ENCODE measurements at places on chromosomes 5 and 9.

DNA sequence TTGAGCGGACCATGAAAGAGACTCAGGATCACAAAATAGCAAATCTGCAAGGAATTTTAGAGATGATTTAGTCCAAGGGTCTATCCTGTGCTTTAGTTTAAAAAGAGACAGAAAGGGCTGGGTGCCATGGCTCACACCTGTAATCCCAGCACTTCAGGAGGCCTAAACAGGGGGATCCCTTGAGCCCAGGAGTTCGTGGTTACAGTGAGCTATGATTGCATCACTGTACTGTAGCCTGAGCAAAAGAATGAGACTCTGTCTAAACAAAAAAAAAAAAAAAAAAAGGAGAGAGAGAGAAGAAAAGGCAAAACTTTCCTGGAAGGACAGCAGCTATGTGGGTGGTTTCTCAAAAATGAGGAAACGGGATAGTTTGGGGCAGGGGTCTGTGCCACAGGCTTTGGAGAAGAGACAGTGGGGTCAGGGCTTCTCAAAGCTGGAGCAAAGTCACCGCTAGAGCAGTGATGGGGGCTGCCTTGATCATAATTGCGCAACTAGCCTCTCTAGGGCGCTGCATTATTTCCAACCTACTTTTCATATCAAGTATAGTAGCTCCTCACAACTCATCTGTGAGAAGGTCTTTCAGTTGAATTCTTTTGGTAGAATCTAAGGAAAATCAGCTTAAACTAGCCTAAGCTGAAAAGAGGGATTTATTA lies 8.5 kb upstream of the ANKH start:
- no peak for DNase-seq

GRCh38 chr5:134406390-134406789 lies 5.3 kb downstream of the CDKN2AIPNL start:
- no peak for DNase-seq

- DNase-seq, result no peak
These were observed 24.1 kb upstream of the VLDLR start for GRCh38 chr9:2597483-2597882.

- DNase-seq, result no peak
These were observed 12.2 kb downstream of the MEGF9 start for GRCh38 chr9:120702075-120702474.

DNA sequence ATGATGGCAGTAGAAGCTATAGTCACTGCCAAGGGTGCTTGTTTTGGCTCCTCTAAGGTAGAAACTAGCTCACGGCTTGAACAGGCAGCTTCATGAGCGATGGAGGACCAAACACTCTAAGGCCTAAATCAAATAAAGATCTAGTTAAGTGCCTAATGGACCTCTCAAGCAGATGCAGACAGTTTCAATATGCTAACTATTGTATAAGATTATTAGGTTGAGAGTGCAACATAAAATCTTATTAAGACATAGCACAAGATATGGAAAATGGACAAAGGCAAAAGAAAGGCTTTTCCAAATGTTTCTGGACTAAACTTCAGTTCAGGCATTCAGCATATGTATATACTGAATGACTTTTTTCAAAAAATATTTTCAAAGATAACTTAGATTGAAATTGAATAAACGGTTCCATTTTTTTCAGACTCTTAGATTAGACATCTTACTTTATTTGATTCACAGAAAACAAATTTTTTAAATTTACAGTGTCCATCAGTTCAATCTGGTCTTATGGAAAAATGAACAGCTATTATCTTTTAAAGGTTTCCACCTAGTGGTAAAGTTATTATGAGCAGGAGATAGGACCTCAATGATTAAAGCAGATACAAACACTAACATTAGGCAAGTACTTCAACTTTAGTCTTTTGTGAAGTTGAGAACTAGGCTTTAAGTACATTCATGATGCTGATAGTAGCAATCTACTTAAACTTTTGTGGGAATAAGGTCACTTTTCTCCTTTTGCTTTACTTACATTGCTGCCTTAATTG lies 1167.7 kb downstream of the MAT2B start:
- DNase-seq, result no peak

DNA sequence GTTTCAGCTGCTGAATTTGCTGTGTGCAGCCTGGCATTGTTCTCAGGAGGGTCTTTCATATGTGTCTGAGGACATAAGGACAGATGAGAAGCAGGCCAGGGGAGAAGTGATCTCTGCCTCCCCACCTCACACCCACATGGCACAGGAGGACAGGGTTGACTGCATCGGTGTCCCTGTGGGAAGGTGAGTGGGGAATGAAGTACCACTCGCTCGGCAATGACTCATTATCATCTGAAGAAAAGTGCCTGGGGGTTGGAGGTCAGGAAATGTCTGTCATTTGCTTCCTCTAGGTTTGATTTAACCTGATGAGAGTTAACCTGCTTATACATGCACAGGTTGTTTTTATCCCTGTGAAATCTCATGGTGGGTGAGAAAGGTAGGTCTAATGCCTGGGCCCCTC lies 195.0 kb downstream of the GADD45G start:
- DNase-seq, result no peak

DNA sequence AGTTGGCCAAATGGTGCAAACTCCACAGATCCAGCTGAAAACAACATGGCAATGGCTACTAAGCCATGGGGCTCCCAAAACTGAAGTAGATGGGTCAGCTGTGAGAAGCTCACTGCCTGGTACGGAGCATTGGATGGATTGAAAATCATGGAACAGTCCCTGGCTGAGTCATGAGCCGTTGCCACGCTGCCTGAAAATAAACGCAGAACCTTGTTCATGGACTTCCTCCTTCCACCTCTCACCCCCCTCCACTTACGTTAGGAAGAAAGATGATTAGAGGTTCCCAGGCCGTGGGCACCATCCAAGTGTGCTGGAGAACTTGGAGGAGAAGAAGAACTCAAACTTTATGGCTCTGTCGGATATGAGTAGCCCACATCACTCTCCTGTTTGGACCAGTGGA lies 6.8 kb upstream of the DIPK1B start:
- DNase-seq, result no peak

DNA sequence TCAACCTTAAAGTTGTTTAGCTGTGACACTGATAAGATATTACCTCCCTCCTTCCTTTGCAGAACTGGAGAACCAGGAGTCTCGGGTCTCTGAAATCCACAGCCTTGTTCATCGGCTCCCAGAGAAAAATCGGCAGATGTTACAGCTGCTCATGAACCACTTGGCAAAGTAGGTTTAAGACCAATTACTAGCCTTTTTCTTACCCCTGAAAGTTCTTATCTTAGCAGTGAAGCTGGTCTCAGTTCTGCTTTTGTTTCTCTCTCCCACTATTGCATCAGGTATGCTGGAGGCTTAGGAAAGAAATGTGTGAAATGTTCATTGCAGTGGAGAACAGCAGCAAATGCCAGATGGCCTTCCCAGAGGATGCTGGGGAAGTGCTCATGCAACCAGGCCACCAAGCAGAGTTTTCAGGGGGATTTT lies 287.4 kb downstream of the ARHGAP26 start:
- no peak for DNase-seq

DNA sequence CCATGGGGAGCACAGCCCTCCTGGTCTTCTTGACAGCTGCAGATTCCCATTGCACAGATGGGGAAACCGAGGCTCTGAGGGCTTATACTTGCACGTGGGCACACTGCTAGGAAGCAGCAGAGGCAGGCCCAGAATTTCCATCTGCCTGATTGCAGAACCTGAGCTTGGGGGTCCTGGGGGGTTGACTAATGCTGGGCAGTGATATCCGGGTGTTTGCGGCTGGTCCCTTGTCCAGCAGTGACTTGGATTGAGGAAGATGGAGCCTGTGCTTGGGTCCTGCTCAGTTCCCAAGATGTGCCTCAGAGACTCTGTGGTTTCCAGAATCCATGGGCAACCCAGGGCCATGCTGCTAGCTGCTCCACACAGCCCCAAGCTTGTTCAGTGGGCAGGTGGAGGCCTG lies 91.2 kb downstream of the PHF2 start:
- peak; percentile 48 for DNase-seq

- no peak for DNase-seq
These were observed 84.7 kb downstream of the GOLPH3 start for GRCh38 chr5:32089146-32090000.

GRCh38 chr5:73789851-73790281 lies 163.9 kb downstream of the ARHGEF28 start:
- no peak for DNase-seq

GRCh38 chr9:3181049-3181953 lies 337.4 kb upstream of the PUM3 start:
- DNase-seq, result peak; percentile 67

All from left forelimb (tissue), 1 donor.